ENCODE measurements at places on chromosomes 1 and 21. TPM values are rescaled to one million over a fixed set of nuclear protein-coding genes. Genes with fewer than 3 reads are reported as not detected.

The ESPN gene
- 3.1 TPM for total RNA-seq

The TP73 gene
- total RNA-seq: 0.17 TPM

The ICOSLG gene
- total RNA-seq: 8.6 TPM

The NBPF6 gene
- total RNA-seq: not detected

DNA sequence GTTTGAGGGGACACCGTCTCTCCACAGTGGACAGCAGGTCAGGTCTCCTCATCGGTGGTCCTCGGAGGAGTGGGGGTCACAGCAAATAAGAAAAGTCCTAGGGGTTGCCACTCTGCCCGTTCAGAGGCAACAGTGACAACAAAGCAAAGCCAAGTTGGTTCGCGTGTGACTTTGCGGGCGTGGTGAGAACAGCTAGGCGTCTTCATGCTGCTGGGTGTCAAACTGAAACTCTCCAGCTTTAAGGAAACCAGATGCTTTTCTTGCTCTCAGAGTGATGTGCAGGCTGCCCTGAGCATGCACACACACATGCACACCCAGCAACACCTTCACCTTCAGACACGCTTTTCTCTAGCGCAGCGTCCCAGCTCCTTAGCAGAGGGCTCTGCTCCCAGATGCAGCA lies 70.1 kb upstream of the ARHGEF16 start:
- no peak for DNase-seq

GRCh38 chr1:205355075-205355453 lies 1.7 kb downstream of the KLHDC8A start:
- DNase-seq: peak; percentile 92

- DNase-seq: no peak
These were observed 284.5 kb downstream of the ASTN1 start for GRCh38 chr1:176879784-176880620.

- DNase-seq: no peak
These were observed 925 bp downstream of the PDE9A start for GRCh38 chr21:42654179-42654912.

GRCh38 chr1:95203908-95204437 lies 30.0 kb upstream of the RWDD3 start:
- DNase-seq: no peak

DNA sequence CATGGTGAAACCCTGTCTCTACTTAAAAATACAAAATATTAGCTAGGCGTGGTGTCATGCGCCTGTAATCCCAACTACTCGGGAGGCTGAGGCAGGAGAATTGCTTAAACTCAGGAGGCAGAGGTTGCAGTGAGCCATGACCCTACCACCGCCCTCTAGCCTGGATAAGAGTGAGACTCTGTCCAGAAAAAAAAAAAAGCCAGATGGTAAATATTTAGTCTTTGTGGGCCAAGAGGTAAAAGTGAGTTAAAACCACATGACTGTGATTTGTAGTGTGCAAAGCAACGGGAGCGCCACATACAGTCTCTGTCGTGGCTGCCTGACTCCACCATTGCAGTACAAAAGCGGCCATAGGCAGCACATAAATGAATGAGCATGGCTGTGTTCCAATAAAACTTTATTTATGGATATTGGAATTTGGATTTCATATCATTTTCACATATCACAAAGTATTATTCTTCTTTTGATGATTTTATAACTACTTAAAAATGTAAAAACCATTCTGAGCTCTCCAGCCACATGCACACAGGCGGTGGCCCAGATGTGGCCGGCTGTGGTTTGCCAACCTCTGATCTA lies 51.8 kb upstream of the CASZ1 start:
- no peak for DNase-seq

- DNase-seq: no peak
These were observed 1146.7 kb upstream of the PRMT6 start for GRCh38 chr1:105909811-105910210.

- no peak for DNase-seq
These were observed 146.3 kb downstream of the TSEN15 start for GRCh38 chr1:184197831-184198230.

- DNase-seq: no peak
These were observed 27.8 kb downstream of the SMIM12 start for GRCh38 chr1:34831721-34832246.

DNA sequence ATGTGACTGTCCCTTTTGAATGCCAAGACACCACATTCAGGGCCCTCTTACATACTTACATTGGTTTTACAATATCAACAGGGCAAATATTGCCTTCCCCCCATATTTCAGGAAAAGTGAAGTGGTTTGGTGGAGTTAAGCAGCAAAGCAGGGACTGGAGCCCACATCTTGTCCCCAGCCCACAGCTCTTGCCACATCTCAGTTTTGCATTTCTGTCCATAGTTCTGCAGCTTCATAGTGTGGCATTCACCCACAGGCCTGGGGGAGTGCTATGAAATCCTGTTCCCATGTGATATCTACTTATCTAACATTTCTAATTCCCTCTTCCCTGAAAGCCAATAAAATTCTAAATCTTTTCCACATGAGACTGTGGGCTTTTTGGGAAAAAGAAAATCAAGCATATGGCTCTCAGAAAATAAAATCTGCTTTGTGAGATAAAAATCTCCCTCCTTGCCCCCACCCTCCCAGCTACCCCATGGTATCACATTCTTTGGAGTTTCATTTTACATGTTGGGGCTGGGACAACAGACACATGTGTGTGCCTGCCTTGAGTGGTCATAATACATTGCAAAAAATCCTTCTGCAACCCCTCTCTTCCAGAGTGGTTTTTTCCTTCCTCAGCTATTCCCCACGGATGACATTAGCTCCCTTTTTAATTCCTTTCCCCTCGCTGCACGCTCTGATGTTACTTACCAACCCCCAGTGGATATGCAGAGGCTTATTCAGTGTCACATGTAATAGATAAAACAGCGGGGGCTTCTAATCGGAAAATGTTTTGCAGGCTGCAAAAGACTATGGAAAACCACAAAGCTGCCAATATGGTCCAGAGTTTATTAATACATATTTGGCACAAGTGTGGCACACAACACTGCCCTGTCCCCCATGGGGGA lies 20.5 kb upstream of the CD2 start:
- DNase-seq: no peak

DNA sequence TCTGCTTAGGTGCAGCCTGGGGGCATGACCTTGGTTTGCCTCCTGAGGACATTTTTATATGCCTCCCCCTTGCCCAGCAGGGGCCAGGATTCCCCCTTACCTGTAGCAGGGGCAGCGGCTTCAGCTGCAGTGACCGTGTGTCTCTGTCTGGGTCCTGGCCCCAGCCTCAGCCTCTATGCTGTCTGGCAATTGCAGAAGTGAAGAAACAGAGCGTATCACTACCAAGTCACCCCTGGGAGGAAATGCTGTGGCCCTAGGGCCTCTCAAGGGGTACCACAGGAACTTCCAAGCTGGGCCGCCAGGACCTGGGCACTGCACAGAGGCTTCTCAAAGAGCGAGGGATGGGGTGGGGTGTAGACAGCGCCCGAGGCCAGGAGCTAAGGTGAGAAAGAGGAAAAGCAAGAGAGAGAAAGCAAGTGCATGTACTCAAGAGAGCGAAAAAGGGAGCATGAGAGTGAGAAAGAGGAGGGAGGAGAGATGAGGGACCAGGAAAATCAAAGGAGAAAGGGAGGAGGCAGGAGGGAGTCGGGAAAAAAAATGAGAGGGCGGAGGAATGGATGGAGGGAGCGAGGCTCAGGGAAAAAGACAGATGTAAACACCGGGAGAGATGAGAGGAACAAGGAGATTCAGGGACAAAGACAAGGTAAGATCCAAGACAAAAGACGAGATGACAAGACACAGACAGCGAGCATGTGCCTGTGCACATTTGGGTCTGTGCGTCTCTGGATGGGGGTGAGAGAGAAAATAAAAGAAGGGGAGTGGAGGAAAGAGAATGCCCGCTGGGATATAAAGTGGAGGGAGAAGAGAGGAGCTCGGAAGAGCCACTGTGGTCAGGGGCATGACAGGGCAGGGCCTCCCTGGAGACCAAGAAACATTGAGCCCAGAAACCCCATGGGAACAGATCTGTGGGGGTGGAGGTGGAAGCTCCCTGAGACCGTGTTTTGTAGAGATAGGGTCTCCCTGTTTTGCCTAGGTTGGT lies at the start of gene PTAFR:
PTAFR (minus strand) TSS at position 199 of the 979 bp plus-strand sequence. CDS start 25,669 bp downstream, outside the sequence.
- no peak for DNase-seq

GRCh38 chr1:201648066-201648906 lies 109.4 kb downstream of the NAV1 start:
- DNase-seq: no peak

DNA sequence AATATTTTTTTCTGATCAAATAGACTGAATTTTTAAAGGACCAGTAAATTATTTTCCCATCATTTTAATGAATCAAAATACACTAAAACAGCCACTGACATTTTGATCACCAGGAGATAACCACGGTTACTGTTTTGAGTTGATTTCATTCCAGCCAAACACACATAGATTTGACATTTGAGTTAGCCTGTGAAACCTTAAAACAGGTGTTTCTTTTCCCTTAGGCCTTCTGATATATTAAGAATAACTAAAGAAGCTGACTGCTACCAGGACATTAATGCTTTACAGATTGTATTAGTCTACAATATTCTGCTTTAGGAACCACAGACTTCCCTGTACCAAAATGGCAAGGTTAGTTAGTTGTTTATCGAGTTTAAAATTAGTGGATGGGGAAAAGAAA lies 193.4 kb downstream of the OMA1 start:
- DNase-seq: no peak

DNA sequence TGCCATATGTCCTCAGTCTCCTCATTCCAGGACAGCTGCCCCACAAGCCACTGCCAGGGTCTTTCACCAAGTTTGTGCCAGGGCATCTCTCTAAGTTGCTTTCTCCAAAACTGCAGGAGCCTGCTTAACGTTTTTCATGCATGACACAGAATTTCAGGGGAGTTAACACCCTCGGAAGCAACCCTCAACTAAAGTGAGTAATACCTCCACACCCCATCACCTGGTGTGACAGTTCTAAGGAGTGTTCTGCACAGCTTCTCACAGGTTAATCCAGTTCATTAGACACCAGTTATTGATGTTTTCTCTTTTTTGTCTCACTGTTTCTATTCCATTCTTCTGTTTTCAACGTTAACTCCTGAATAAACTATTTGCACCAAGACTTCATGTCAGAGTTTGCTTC lies 115.0 kb downstream of the BACH1 start:
- no peak for DNase-seq

DNA sequence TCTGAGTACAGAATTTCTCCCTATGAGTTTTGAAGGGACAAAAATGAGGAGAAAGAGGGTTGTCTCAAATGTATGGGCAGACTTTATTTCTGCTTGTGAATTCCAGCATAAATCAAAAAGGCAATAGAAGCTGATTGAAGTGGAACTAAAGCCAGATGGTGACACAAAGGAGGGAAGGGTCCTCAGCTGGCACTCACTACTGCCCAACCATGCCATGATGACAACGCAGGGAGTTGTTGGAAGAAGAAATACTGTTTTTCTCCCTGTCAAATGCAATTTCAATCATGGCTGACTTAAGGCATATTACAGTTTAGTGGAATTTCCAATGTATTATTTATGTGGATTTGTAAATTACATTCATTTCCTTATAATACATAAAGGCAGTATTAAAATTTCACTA lies 805.8 kb downstream of the ADGRL2 start:
- no peak for DNase-seq

GRCh38 chr1:97461782-97462181 lies 459.1 kb downstream of the DPYD start:
- DNase-seq: no peak

GRCh38 chr1:182699393-182700350 lies 15.3 kb upstream of the RGS8 start:
- DNase-seq: no peak
